Cardiac septum (tissue), 1 donor: ENCODE measurements at places on chromosomes 3 and 15.
A peak's percentile ranks its signal among the peaks of the same experiment; 100 is the strongest.

DNA sequence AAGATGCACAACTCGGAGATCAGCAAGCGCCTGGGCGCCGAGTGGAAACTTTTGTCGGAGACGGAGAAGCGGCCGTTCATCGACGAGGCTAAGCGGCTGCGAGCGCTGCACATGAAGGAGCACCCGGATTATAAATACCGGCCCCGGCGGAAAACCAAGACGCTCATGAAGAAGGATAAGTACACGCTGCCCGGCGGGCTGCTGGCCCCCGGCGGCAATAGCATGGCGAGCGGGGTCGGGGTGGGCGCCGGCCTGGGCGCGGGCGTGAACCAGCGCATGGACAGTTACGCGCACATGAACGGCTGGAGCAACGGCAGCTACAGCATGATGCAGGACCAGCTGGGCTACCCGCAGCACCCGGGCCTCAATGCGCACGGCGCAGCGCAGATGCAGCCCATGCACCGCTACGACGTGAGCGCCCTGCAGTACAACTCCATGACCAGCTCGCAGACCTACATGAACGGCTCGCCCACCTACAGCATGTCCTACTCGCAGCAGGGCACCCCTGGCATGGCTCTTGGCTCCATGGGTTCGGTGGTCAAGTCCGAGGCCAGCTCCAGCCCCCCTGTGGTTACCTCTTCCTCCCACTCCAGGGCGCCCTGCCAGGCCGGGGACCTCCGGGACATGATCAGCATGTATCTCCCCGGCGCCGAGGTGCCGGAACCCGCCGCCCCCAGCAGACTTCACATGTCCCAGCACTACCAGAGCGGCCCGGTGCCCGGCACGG is 991 bp downstream of the SOX2 start:
- DNase-seq: no peak

DNA sequence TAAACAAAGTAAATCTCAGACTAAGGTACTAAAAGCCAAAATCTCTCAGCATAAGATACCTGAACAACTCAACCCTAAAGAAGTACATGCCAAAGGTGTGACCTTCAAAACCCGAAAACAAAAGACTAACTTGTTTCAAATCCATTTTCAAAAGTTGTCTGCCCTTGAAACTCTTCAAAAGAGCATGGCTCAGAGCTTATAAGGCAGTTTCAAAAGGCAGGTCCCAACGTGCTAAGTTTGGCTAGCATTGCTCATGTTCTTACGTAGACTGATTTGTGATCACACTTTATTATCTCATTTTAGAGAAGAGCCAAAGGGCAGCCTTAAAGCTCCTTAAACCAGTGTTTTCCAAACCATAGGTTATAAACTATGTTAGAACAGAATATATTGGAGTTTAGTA is 112.2 kb downstream of the FEZF2 start:
- no peak for DNase-seq

- DNase-seq: peak; percentile 95
These were observed 50.6 kb downstream of the SLC6A6 start for GRCh38 chr3:14452740-14453710.

- DNase-seq: no peak
These were observed 24.1 kb downstream of the SHC4 start for GRCh38 chr15:48939648-48940047.

- no peak for DNase-seq
These were observed 63.8 kb upstream of the EPHB3 start for GRCh38 chr3:184497804-184498203.
